Pancreas (tissue), 10 donors: ENCODE measurements at places on chromosomes 2 and 18. TPM values are rescaled to one million over a fixed set of nuclear protein-coding genes. Genes with fewer than 3 reads are reported as not detected.

DNA sequence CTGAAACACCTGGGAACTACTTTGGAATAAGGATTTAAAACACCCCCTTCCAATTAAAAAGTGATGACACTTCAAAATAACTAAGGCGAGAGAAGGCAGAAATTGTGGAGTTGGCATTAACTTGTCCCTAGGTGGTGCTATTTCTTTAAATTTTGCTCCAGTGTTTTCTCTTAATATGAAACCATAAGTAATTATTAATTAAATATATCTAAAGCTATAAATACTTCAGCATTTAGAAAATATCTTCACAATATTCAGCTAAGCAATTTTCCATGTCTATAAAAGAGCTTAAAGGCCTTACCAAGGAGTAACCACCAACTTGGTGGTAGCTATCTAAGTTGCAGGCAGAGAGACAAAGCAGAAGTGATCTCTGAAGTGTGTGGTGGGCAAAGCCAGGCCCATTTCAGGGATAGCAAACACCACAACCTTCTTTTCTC lies 186.8 kb upstream of the PGAP1 start:
- no peak for DNase-seq

DNA sequence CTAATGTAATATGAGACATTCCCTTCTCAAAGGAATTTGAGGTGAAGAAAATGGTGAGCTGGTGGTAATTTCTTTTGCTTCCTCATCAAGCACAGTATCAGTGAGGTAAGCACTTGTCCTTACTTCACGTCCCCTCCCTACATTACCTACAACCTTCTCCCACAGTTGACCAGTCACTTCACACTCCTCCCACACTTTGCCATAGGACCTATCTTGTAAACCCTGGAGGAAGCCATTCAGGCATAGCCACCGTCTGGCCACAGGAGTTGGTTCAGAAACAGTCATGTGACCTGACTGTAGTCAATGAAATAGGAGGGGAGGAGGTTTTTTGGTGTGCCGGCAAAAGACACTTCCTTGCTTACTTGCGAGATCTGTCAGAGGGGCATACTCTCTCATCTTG lies 12.1 kb downstream of the ACOXL start:
- no peak for DNase-seq

GRCh38 chr2:25887624-25888242 lies 9.4 kb upstream of the ASXL2 start:
- DNase-seq = no peak

- DNase-seq = no peak
Observed at GRCh38 chr2:158741625-158742024, 53.5 kb upstream of the DAPL1 start.

GRCh38 chr2:39642051-39642718 lies 23.5 kb upstream of the TMEM178A start:
- DNase-seq = no peak

GRCh38 chr2:128710729-128711128 lies 392.1 kb upstream of the HS6ST1 start:
- no peak for DNase-seq

GRCh38 chr2:105582952-105583660 lies 161.6 kb upstream of the NCK2 start:
- DNase-seq = peak; percentile 29

DNA sequence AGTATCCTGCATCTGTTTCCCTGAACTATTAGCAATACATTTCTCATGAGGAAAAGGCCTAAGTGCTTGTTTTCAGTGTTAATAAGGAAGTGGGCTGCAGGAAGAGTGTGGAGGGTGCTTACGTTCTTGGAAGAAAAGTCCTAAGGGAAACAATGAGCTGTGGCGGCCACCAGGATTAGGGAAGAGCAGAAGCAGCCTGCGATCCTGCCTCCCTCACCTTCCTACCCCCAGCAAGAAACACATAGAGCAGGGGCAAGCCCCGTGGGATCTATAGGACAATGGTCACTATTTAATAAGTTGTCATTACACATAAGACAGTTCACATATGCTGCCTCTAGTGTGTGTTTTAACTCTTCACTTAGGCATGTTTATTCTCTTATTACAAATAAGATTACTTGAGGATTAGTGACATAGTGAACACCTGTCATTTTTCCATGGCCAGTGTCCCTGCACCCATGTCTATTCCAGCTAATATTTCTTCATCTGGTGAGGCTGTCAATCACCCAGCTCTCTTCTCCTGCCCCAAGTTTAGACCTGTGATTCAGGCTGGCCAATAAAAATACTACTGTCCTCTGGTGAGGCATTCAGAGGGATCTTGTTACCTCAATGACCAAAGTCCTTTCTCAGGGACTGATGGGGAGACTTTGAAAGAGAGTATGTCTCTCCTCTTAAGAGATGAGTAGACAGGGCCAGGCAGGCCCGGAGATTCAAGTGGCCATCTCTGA lies 510.9 kb upstream of the CELF4 start:
- DNase-seq = no peak

DNA sequence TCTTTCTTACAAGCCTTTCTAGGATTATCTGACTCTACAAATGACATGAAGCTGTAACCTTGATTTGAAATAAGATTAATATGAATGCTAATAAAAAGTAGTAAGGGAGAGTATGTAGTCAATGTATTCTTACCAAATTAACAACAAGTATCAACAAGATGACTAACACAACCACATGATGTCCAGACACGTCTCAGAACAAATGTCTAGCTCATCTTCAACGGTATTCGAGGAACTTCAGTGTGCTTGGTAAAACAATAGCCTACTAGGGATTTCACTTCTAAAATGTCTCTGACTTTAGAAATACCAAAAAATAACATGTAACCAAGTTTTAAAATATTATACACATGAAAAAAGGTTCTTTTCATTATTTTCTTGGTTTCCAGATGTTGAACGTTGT lies 3.4 kb downstream of the HDLBP start:
- no peak for DNase-seq

DNA sequence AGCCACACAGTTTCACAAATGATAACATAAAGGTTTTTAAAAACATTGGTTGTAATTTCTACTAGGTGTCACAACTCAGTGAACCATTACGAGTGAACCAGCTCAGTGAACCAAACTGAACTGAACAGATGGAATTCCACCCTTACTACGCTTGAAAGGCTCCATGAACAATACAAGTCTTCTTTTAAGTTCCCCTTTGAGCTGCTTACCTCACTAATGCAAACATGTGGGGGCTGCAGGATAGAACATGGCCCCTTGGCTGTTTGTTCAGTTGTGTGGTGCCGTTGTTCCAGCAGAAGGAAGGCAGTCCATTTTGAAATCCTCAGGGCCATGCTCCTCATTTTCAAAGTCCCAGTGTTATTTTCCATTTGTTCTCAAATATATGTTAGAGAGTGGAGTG lies 30.7 kb upstream of the KLHL14 start:
- no peak for DNase-seq

DNA sequence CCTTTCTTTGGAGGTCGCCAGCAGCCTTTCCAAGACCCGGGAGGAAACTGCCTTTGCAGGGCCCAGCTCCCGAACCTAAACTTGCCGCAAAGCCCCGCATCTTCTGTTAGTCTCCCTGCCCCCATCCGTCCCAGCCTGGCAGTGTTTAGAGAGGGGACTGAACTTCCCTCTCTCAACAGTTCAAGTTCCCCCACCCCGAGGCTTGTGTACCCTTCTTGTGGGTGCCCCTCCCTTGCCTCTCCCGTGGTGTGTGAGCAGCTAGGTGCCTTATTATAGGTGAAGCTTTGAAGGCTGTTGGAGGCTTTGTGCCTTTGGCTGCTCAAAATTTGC lies 1.4 kb downstream of the LBH start:
- DNase-seq = no peak

DNA sequence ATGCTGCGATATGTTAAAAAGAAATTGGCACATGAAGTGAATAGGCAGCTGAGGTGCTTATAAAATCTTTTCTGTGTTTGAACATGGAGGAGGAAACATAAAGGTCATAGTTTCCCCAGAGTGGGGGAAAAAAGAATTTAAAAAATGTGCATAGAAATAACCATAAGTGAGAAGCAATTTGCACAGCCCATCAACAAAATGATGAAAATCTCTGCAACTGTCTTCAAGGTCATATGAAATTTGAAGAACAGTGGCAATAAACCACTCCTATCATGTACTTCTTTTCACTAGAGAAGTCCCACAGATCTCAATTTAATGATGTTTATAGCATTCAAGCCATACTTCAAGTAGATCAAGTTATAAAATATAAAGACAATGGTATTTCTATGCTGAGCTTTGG lies 46.7 kb upstream of the ZNF804A start:
- no peak for DNase-seq

DNA sequence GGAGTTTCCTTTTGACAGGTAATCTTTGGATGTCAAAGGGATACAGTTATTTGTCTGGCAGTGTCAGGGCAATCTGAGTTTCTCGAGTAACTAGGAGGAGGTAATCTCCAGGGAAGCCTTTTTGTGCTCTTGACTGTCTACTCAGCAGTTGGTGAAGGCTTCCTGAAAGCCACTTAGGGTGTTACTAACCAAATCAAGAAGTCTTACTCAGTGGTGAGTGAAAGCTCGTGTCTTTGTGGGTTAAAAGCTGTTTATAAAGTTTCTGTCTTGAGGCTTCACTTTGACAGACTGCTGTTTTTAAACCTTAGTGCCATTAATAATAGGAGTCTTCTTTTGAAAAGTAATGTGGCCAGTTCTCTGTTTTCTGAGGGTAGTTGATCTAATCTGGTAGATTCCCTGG lies 1.7 kb downstream of the THSD7B start:
- DNase-seq = no peak

DNA sequence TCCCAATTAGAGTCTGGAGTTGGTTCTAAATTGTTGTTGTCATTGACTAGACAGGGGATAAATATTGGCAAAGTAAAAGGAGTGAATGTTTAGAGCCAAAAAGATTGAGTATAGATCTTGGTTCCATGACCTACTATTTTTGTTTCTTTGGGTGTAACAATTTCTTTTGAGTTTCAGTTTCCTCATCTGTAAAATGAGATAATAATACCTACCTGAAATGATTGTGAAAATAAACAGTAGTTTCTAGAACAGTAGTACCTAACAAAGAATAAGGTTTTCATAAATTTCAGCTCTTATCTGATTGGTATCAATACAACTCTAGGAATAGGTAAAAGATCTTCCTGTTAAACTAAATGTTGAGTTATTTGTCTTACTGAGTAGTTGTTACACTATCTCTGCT lies 56.8 kb downstream of the PMS1 start:
- DNase-seq = no peak

GRCh38 chr2:127081826-127082633 lies 24.9 kb downstream of the BIN1 start:
- no peak for DNase-seq

DNA sequence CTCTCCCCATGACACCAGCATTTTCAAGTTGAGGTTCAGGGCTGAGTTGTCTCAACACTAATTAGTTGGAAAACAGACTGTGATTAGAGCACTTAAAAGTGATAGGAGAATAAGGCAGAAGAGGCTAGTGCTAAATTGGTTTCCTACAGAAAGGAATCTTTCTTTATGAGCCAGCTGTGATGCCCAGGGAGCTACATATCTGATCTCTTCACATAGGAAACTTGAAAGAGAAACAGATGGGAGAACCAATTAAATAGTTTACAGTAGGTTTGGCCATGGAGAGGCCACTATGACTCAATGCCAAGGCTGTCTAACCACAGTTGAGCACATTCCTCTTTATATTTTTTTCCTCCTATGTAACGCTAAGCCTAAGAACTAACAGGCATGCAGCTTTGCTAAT lies 418.3 kb upstream of the CYRIA start:
- DNase-seq = no peak

GRCh38 chr18:48022531-48023329 lies 92.3 kb upstream of the SMAD2 start:
- no peak for DNase-seq

GRCh38 chr2:224194161-224194560 lies 155.1 kb upstream of the SERPINE2 start:
- no peak for DNase-seq

DNA sequence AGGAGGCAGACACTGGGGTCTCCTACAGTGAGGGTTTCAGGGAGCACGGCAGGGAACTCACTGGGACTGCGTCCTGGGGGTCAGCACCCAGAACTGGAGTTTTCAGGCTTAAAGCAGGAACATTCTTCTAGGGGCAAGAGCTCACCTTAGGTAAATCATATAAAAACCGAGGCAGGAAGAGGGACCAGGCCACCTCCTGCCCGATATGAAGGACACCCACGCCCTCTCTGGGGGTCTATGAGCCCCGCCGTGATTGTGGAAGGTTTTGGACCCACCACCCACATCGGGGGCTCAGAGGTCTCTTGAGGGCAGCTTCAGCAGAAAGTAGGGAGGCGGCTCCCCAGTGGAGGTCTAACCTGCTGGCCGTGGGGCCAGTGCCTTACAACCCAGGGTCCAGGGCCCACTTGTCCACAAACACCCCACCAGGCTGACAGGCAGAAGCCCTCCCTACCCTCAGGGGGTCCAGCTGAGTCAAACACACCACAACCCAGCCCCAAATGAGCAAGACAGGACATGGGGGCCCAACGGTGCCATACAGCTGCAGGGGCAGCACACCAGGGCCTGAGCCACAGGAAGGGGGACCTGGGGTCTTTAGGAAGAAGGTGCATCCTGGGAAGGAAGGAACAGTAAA lies 25.3 kb downstream of the CROCC2 start:
- no peak for DNase-seq

DNA sequence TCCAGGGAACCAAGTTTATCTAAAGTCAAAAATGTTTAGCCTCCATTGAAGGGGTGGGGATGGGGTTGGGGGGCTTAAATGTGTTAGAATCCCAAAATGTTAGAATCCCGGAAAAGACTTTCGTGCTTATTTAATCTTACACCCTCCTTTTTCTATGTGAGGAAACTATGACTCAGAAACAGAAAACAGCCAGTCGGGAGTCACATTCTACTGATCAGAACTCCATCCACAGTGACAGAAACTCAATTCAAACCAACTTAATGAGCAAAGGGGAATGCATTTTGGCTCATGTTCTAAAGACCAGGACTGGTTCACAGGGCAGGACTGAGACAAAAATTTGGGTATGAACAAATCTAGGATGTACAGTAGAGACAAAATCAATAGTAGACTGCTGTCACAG lies 31.9 kb upstream of the AFTPH start:
- no peak for DNase-seq

GRCh38 chr2:43210467-43211303 lies 15.7 kb downstream of the ZFP36L2 start:
- DNase-seq = peak; percentile 39

GRCh38 chr2:145221032-145221431 lies 701.1 kb upstream of the ZEB2 start:
- DNase-seq = no peak

- DNase-seq = no peak
Observed at GRCh38 chr2:45178854-45179253, 169.6 kb upstream of the SIX2 start.

Gene SGPP2
- 2.6 TPM for total RNA-seq

Gene SYT4
- total RNA-seq = 3.8 TPM

Gene SERPINB13
- total RNA-seq = not detected

Gene ZNF638
- 51.0 TPM for total RNA-seq

Gene COL4A3
- 3.4 TPM for total RNA-seq

Gene COPS8
- total RNA-seq = 14.5 TPM

Gene RNMT
- total RNA-seq = 14.2 TPM

Gene ARHGAP28
- 5.5 TPM for total RNA-seq

Gene SLC8A1
- total RNA-seq = 4.9 TPM

Gene LCT
- not detected for total RNA-seq

Gene GALNT5
- 0.12 TPM for total RNA-seq

Gene ACVR1C
- total RNA-seq = 2.7 TPM

Gene SNRPD1
- total RNA-seq = 17.5 TPM

Gene TUBA4B
- not detected for total RNA-seq

Gene ACOXL
- not detected for total RNA-seq
